NCI-H1417 treated with DMSO at 0.1 percent for 48 hours (cell line): ENCODE measurements at places on chromosomes 1 and 21.

GRCh38 chr1:162094271-162094670 is 24.8 kb downstream of the NOS1AP start:
- DNase-seq: no peak

DNA sequence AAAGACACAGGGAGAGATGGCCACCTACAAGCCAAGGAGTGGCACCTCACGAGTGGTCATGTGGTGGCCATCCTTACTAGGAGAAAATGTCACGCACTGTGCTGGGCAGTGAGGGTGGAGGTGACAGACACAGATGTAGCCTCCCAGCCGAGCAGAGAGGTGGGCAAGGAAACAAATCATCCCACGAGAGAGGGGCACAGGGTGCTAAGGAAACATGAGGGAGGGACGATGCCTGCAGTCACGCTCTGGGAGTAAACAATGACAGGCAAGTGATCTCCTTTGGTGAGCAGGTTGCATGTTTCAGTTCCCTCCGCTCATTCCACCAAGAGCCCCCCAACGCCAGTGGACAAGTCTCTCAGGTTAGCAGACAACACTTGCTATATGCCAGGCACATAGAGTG is 65.8 kb downstream of the CD247 start:
- DNase-seq: no peak

DNA sequence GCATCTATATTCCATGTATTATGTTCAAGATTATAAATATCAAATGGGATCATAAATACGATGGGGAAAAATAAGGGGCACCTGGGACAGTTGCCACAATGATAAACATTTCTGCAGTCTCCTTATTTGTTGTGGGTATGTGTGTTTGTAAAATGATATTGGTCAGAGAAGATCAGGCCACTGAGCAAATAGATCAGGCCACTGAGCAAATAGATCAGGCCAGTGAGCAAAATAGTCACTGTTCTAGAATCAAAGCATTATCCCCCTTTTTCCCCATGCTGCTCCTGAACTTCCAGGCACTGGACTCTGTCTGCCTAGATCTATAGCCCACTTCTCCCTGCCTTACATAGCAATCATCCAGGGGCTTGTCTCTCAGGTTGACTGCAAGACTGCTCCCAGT is 599.8 kb upstream of the USP24 start:
- no peak for DNase-seq

DNA sequence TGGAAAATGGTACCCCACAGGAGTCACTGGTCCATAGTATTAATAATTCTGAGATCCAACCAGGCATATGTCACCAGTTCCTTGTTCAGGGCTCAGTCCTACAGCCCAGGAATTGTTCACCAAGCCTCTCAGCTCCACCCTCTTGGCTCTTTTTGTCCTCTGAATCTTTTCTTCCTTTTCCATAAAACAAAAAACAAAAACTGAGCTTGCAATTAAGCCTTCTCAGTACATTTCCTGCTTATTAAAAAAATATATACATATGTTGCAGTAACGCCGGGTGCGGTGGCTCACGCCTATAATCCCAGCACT is 23.4 kb upstream of the KIF1B start:
- DNase-seq: no peak

DNA sequence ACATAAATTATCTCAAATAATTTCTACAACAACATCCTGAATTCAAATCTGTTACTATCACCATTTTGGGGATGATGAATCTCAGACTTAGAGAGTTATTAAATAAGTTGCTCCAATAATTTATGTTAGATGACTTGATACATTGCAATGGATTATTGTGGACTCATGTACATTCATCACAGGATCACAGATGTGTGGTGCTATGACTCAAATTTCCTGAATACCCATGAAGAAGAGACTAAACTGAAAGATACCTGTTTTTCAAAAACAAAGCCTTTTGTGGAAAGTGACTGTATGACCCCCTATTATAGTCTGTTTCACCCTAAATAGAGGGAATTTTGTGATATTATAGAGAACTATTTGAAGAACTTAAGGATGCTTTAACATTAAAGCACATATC is 315.0 kb downstream of the PLA2G4A start:
- no peak for DNase-seq

GRCh38 chr1:59767119-59767518 is 47.6 kb upstream of the HOOK1 start:
- no peak for DNase-seq

- no peak for DNase-seq
These were observed 27.7 kb upstream of the SDE2 start for GRCh38 chr1:226026833-226027232.

DNA sequence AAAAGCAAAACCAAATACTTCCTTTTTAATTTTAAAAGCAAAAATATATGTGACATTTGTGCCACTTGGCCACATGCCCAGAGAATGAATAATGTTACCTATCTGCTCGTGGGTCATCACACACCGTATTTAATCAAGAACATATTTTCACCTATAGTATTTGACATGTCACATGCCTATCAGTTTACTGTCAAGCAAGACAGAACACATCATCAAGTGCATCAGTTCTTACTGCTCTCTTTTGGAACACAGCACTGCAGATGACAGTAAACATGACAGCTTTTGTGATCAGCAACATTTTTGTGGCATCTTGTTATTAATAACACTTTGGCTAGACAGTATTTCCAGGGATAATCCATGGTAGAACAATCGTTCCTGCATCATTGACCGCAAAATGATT is 134.4 kb downstream of the LRRC7 start:
- DNase-seq: no peak

- no peak for DNase-seq
These were observed 626.1 kb downstream of the PTPRC start for GRCh38 chr1:199264911-199265310.

- no peak for DNase-seq
These were observed 37.8 kb downstream of the NSL1 start for GRCh38 chr1:212753749-212754148.

- DNase-seq: no peak
These were observed 1.9 kb downstream of the ZBTB48 start for GRCh38 chr1:6581561-6582305.
